NCI-H1930 (cell line): ENCODE measurements at places on chromosomes 4 and X.

DNA sequence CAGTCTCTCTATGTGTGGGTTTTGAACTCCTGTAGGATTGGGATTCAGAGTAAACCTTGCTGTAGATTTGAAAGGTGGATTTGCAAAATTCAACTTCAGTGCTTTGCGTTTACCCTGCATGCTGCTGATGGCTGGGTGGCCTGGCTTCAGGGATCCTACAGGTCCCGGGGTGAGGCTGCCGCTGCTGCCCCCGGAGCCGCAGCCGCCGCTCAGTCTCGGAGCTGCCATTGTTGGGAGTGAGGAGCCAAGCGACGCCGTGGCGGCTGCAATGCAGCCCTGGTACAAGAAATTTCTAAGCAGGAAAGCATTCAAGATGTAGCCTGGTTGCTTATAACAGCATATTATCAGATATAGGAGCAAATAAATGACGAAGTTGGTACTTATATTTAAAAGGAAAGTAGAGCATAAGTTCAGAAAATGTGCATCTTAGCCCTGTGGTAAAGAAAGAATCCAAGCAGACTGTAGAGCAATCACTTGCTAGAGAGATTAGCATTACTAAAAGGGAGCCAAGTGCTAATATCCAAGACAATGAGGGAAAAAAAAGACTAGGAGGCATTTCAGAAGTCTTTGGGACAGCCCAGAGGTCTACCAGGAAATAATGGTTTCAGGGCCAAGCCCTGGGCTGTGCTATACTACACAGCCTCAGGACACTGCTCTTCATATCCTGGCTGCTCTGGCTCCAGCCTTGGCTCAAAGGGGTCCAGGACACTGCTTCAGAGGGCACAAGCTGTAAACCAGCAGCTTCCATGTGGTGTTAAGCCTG lies 36.9 kb upstream of the CHIC1 start:
- no peak for DNase-seq

DNA sequence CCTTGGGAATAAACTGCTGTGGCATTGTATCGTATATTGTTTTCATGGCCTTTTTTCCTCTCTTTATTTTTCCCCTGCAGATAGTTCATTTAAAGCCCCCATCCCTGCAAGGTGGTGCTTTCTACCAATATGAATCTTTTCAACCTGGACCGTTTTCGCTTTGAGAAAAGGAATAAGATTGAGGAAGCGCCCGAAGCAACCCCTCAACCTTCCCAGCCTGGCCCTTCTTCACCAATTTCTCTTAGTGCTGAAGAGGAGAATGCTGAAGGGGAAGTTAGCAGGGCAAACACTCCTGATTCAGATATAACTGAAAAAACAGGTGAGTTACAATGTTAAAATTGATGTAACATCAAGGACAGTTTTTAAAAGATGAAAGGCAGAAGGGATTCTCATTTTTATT lies 601 bp downstream of the SMARCAD1 start:
- no peak for DNase-seq

DNA sequence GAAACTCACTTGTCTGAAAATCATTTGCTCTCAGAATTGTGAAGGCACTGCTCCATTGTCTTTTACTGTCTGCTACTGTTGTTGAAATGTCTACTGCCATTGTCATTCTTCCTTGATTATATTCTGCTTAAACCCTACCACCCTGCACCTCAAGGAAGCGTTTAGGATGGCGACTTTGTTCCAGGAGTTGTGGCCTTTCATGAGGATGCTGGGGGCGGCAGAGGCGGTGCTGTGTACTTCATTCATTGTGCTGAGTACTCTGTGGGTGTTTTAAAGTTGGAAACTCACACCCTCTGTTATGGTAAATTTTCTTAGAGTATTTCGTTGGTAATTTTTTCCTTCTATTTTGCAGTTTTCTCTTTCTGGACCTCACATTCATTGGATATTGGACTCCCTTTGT lies 258.9 kb downstream of the TENM3 start:
- DNase-seq: no peak

DNA sequence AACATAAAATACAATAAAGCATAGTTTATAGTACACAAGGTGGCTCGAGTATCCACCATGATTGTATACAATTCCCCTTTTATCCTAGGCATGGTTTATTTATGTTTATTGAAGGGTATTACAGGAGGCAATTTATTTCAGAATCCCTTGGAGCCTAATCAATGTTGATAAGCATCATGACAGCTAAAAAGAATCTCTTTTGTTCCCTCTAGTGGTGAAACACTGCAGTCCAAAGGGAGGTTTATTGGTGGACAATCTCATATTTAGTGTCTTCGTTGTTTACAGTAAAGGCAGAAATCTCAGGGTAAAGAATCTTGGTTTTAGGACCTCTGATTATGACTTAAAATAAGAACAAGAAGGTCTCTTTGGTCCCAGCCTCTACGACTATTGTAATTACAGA lies 1712.5 kb downstream of the C4orf33 start:
- DNase-seq: no peak

GRCh38 chr4:86909546-86910295 lies 17.5 kb upstream of the C4orf36 start:
- no peak for DNase-seq

- no peak for DNase-seq
Measured at GRCh38 chrX:71492231-71493065, 40.5 kb upstream of the OGT start.

- no peak for DNase-seq
Measured at GRCh38 chr4:52423967-52424366, 235.1 kb downstream of the USP46 start.

DNA sequence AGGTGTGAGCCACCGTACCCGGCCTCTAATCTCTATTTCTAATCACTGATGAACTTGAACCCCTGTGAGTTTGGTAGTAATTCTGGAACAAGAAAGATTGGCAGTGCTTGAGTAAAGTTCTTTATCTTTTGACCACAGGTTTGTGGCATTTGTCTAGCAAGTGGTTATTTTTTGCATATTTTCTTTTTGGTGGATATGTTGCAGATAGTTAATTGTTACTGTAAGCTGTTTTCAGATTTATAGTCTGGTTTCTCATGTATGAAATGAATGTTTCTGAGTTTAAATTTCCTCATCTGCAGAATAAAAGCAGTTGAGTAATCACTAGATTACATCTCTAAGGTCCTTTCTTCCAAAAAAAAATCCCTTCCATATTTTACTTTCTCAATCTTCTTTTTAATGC lies 105.2 kb downstream of the GASK1B start:
- DNase-seq: no peak

DNA sequence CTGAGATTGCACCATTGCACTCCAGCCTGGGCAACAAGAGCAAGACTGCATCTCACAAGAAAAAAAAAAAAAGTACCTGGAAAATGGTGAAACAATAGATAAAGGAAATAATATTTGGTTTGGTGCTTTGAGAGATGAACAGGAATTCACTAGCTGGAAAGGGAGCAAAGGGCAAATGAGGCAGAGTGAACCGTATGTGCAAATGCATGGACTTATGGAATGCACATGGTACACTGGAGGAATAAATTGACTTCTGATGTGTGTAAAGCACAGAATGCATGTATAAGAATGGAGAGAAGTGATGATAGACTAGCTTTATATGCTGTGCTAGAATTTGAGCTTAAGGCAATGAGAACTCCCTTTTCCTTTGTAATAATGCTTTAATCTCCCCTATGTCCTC lies 413.3 kb downstream of the SPRY1 start:
- no peak for DNase-seq
